Right ventricle myocardium inferior (tissue), 1 donor: ENCODE measurements at places on chromosomes 2 and 18. TPM values are rescaled to one million over a fixed set of nuclear protein-coding genes. Genes with fewer than 3 reads are reported as not detected.

MC2R gene
- total RNA-seq = not detected

CRYBA2 gene
- not detected for total RNA-seq

EFHD1 gene
- total RNA-seq = 26.3 TPM

MC4R gene
- total RNA-seq = not detected

UCN gene
- total RNA-seq = 0.84 TPM

CXCR1 gene
- total RNA-seq = 1.1 TPM

SULT6B1 gene
- not detected for total RNA-seq

ACTG2 gene
- 1.9 TPM for total RNA-seq

SGPP2 gene
- 19.0 TPM for total RNA-seq

TSHZ1 gene
- 23.1 TPM for total RNA-seq

DES gene
- total RNA-seq = 13,356 TPM

GRCh38 chr18:32358529-32358928 is 112.2 kb downstream of the GAREM1 start:
- DNase-seq = no peak

GRCh38 chr18:79949697-79950487 is 1.6 kb downstream of the SLC66A2 start:
- peak; percentile 90 for DNase-seq

DNA sequence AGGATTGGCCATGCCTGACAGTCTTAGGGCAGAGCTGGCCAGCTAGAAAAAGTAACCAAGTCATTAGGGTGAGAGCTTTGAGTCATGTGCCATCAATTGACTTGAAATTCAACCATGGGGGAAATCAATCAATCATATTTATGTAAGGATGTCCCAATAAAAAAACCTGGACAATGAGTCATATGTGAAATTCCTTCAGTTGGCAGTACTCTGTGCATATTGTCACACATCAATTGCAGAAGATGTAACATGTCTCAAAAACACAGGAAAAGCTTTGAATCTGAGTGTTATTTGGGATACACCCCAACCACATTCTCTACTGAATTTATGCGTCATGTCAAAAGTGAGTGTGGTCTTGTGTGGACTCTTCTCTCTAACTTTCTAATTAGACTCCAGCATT is 1004.1 kb upstream of the NRXN1 start:
- DNase-seq = no peak

- DNase-seq = no peak
Measured at GRCh38 chr2:215635071-215635787, 199.4 kb upstream of the FN1 start.

GRCh38 chr2:225173909-225174308 is 131.6 kb upstream of the DOCK10 start:
- DNase-seq = no peak

DNA sequence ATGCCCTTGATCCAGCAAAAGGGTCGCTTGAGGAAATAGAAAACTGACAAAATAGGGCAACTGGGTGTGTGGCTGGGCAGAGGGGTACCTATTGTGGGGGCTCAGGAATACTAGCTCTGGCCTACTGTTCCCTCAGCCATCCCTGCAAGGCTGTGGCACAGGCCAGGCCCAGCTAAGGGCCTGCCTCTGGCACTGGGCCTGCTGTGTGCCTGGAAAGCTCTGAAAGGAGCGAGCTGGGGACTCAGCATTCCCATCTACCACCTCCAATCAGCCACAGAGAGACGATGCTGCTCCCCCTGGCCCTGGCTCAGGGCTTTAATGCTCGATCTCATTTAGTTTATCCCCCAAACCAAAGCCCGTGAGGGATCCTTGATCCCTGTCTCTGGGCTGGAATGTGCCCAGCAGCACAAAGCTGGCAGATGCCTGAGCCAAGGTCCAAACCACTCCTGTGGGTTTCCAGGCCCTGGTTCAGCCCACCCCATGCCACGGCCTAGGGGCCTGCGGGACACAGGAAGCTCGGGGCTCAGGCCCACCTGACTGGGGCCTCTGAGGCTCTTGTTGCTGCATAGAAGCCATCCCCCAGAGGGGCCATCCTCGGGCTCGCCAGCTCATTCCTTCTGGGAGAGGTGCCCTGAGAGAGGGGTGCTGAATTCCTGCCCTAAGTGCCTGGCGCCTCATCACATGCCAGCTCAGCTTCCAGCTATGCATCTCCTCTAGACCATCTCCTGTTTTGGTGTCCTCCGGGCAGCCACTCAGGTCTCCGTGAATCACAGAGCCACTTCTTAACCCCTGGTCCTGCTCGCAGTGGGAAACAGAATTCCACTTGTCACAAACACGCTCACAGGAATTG is 43.0 kb upstream of the KCNF1 start:
- no peak for DNase-seq

GRCh38 chr2:164867779-164868397 is 26.3 kb upstream of the COBLL1 start:
- DNase-seq = no peak

DNA sequence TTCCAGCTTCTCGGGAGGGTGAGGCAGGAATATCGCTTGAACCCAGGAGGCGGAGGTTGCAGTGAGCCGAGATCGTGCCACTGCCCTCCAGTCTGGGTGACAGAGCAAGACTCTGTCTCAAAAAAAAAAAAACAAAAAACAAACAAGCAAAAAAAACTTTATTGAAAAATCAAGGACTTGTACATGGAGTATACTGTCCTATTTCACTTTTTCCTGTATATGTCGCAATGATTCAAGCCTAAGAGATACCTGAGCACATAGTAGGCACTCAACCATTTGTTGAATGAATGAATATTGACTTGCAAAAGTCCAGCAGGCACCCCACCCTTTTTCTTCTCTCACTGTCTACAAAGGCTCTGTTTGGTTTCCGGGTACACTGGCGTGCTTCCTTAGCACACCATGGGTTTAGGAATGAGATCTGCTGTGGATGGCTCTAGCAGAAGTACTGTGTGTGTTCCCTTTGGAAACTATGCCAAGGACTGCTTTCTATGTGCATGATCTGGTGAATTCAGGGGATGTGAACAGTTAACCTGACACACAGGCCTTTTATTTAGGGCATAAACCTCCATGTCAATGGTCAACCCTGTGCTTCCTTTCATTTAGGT is 6.1 kb downstream of the APCDD1 start:
- DNase-seq = no peak

GRCh38 chr18:13218368-13218991 is at the start of gene LDLRAD4:
LDLRAD4 (plus strand) TSS chr18:13218760.
- DNase-seq = peak; percentile 81

DNA sequence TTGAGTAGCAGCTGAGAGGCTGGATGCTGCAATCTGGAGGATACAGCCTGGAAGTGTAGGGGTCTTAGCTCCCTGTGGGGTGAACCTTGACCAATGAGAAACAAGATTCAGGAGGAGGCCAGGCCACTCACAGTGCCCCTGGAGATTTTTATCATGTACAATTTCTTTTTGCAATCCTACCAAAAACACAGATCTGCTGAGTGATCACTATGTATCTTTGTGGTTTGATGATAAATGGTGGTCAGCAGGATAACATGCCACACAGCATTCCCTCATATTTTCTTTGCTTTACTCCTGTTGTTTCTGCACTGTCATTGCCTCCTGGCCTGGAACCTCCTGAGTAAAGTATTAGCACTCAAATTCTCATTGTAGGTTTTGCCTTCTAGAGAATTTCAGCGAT is 357.9 kb downstream of the THSD7B start:
- DNase-seq = no peak

GRCh38 chr2:113150258-113150601 is 22.8 kb downstream of the IL1RN start:
- no peak for DNase-seq

- no peak for DNase-seq
Measured at GRCh38 chr2:207813221-207813916, 43.7 kb upstream of the FZD5 start.

DNA sequence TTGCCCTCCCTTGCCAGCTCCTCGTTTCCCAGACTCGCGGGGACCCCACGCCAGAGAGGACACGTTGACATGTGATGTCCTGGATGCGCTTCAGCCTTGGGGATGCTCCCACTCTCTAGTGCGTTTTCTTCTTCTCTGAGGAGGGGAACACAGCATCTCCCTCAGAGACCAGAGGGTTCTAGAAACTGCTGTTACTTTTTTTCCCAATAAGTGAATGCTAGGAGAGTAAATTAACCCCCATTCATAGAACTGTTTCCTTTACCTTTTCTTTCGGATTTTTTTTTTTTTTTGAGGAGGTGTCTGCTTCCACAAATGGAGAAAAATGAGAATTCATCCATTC is 370 bp upstream of the EFEMP1 start:
- DNase-seq = no peak

DNA sequence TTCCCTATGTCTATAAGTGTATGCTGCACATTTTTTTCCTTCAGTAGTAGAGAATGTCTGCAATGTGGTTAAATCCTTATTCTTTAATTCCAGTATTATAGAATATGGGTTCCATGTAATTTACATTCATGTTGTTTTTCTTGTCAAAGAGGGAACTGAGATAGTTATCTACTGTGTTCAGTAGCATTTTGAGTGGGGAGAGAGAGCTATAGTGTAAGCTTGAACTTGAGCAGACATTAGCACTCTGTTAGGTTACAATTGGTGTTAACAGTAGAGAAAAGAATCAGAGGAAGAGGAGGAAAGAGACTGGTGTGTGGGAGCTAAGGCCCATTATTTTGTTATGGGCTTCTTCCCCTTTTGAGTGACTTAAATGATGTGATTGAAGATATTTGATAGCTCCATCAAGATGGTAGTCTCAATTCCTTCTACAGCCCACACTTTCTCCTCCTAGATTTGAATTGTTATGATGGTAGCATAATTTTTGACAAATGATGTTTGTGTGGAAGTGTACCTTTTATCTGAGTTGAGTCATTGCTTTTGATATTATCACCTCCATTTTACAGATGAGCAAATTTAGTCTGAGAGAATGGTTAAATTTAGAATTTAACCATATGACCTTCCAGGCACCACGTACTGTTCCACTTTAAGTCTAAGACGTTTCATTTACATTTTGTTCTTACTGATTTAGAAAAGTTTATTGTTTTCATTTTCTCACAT is 71.3 kb downstream of the FMNL2 start:
- no peak for DNase-seq

GRCh38 chr2:105929516-105929915 is 184.8 kb downstream of the NCK2 start:
- DNase-seq = no peak

GRCh38 chr2:72793798-72794440 is 31.9 kb downstream of the EXOC6B start:
- DNase-seq = no peak

DNA sequence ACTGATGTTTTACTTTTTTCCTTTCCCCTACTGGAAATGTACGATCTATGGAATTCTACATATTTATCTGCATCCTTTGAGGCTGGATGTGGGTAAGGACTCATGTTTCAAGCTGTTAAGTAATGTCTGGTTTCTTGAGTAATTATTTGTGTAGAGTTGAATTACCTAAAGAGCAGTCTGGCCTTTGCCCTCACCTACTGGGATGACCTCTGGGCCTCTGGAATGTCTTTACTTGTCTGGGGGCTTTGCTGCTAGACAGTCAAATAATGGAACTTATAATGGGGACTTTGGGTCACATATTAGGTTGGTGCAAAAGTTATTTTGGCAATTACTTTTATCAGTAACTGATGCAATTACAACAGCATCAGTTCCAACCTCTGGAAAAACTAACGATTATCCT is 244.7 kb downstream of the CCDC178 start:
- no peak for DNase-seq

GRCh38 chr2:17309741-17310339 is 208.4 kb downstream of the RAD51AP2 start:
- DNase-seq = no peak

GRCh38 chr2:138373993-138374408 is 127.6 kb upstream of the SPOPL start:
- DNase-seq = no peak

DNA sequence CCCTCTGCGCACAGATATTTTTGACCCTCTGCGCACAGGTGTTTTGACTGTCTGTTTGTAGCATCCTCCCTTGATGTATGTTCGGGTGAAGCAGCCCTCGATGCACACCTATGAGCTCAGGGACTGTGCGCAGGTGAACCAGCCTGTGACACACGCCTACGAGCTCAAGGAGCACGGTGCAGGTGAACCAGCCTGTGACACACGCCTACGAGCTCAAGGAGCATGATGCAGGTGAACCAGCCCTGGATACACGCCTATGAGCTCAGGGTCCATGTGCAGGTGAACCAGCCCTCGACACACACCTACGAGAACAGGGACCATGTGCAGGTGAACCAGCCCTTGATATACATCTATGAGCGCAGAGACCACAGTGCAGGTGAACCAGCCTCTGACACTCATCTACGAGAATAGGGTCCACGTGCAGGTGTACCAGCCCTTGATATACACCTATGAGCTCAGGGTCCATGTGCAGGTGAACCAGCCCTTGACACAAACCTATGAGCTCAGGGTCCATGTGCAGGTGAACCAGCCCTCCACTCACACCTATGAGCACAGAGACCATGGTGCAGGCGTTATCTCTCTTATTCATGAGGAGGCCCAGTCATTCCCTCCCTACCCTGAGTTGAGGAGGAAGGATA is 33.9 kb downstream of the SH3BP4 start:
- DNase-seq = no peak

DNA sequence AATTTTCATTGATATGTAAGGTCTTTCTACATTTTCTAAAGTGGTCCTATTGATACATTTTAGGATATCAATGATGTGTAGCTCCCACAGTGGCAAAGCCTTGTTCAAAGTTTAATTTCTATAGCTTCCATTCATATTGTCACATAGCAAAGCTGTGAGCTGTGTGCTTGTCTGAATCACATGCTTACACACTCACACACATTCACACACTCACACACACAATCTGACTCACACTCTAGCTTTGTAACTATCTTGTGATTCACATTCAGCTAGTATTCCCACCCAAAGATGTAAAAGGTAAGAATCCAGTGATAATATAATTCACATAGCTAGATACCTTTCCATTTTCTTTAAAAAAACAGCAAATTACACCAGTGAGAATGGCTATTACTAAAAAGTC is 58.7 kb downstream of the MAPRE2 start:
- DNase-seq = no peak

DNA sequence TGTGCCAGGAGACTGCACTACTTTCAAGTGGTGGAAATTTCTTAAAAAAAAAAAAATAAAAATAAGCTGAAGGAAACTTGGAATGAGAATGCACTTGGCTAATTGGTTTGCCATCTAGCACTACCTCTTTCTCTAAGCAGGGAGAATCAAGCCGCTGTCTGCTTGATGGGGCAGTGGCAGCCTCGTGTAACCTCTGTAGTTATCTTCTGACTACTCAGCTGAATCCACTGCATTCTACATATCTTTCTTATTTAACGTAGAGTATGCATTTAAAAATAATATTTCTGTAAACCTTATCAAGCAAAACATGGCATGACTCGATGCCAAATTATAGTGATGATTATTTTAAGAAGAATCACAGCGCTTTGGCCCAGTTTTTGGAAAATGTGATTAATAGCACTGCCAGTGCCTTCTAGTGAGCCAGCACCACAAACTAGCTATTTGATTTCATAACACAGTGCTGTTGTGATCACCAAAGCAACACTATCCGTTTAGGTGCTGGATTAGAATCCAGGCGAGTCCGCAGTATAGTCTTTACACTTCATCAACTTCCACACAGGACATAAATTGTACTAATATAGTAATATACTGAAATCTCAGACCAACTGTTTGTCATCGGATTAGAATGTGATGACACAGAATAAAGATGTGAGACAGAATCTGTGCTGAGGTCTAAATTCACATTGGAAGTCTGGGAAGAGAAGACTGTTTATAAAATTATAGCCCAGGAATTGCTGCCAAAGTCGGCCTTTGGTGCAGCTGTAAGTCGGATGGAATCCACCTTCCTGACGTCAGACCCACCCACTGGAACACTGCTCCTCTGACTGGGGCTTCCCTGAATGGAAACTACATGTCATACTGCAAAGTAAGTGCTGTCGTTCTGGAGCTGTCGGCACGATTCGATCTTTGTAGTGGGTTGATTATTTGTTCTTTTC is 136.5 kb upstream of the ETAA1 start:
- DNase-seq = no peak
